Cardiac ventricle fibroblast (primary cell): ENCODE measurements at places on chromosomes 13 and 19. TPM values are rescaled to one million over a fixed set of nuclear protein-coding genes. Genes with fewer than 3 reads are reported as not detected.

The PEX11G gene
- 2.4 and 8.0 TPM in 2 replicates for total RNA-seq

The OR7D2 gene
- not detected in 2 replicates for total RNA-seq

The ZNF844 gene
- 5.4 and 5.5 TPM in 2 replicates for total RNA-seq

The OLFM2 gene
- total RNA-seq, result 14.7 and 18.8 TPM in 2 replicates

The CYP4F12 gene
- total RNA-seq, result 0.34 and 0.69 TPM in 2 replicates

The FXYD3 gene
- total RNA-seq, result not detected in 2 replicates

The ZNF709 gene
- 1.7 and 1.9 TPM in 2 replicates for total RNA-seq
